T-cell (primary cell): ENCODE measurements at places on chromosomes 12 and 14.

DNA sequence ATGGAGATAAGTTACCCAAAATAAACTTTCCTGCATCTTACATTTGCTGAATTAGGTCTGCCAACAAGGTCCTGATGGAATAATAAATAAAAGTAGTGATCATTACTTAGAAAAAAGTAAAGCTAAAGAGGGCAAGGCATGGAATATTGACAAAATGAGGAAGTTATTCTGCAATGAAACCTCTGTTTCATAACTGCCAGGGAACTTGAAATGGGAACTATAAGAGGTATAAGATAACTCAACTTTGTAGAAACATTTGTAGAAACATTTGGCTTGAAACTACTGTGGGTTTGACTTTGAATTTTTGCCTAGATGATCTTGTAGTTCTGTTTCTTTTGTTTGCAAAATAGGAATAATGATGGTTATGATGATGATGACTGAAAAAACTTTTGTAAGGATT, 18.7 kb upstream of the YBX3 start:
- DNase-seq = no peak

GRCh38 chr12:109710205-109710746, 3.3 kb upstream of the FAM222A start:
- no peak for DNase-seq

DNA sequence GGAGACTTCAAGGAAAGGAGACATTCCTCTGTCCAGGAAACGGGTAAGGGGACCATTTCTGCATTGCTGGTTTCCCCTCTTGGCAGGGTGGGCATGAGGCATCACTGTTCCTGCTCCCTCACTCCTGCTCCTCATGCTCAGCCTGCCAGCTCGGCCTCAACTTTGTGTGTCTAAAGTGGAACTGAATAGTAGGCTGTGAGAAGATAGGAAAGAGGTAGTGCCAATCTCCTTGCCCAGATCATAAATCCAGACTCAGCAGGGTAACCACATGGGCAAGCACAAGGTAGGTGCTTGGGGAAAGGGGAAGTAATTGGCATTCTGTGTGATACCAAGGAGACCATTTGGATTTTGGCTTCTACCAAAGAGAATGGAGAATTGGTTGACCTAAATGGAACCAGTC, 2.6 kb downstream of the LTB4R start:
- no peak for DNase-seq

- DNase-seq = no peak
These were observed 210.9 kb downstream of the EXOC5 start for GRCh38 chr14:57057803-57058202.

DNA sequence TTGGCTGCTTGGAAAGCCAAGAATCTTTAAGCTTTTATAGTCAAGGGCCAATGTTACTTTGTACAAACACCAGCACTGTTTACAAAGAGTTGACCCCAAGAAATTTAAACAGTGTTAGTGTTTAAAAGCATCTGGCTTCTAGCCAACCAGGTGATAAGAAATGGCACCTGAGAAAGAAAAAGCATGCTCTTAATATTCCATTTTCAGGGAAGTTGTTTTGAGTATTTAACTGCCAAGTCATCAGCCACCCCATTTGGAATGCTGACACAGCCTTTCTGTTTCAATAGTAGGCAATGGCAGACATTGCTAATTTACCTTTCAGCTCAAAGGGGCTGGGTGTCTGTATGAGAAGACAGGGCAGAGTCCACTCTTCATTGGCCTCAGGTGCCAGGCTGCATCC, 3.7 kb upstream of the SLC35F4 start:
- no peak for DNase-seq

DNA sequence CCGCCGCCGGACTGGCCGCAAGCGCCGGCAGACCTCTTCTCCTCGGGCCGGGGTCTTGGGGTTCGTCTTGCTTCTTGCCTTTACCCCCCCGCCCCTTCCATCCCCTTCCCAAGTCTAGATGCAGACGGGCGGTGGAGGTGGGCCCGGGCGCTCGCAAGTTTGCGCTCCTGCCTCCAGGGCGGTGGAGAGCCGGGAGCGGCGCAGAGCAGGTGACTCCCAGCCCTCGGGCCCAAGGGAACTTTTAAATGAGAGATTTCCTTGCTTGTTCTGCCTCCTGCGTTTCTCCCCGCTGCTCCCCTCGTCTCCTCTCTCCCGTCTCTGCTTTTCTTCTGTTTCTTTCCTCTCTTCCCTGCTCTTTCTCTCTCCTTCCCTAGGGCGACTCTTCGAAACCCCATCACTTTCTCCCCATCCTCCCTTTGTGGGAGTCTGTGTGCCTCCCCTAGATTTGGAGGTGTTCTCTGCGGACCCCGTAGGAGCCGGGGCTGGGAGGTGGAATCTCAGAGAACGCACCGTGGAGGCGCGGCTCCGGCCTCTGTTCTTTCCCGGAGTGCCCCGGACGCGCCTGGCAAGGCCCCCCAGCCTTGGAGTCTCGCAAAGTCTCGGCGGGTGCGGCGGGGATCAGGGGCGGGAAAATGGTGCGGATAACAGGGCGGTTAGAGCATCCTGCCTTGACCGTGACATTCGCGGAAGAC, 114.7 kb upstream of the MYL2 start:
- no peak for DNase-seq

DNA sequence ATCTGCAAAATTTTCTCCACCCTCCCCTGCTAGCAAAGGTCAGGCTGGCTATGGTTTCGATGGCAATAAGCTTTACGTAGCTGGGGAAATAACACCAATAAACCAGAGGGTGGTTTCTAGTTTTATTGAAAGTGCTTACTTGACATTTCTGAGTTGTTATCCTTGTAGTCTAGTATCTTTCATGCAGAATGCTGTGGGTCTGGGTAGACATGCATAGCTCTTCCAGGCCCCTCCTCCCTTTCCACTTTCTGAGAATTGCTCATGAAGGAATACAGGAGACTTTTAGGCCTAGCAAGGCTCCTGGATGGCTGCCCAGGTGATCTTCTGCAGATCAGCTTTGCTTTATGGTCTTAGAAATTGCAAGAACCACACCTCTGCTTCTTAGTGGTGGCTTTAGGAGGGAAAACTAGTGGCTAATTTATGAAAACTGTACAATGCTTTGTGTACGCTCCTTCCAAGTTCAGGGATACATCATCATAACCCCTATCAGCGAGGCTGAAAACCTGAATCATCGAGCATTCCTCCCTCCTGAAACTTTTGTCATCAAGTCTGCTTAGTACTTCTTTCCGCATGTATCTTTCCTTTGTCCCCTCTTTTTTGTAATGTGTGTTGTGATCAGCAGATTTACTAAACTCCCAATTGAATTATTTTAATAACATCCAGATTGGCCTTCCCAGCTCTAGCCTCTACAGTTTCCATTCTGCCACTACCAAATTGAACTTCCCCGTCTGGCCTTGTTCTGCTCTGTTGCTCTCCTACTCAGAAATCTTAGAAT, 473.0 kb downstream of the RAD51B start:
- DNase-seq = no peak

DNA sequence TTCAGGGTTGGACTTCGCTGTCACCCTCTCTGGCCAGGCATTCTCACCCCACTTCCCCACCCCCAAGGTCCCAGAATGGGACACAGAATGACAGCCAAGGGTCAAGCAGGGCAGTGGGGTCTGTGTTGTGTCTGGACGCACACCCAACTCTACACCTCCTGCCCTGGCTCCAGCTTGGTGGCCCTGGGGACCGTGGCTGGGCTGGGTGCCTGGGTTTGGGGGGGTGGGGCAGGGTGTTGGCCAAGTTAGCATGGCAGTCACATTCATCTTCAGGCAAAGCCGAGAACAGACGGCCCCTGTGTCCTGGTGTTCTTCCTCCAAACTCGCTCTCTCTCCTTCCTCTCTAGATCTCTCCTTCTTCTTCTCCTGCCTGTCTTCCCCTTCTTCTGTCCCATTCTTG, 5.6 kb downstream of the LRP1 start:
- DNase-seq = no peak

GRCh38 chr12:19148860-19149259, 19.3 kb downstream of the PLEKHA5 start:
- no peak for DNase-seq

GRCh38 chr14:102893452-102893851, 29.0 kb upstream of the AMN start:
- DNase-seq = no peak

DNA sequence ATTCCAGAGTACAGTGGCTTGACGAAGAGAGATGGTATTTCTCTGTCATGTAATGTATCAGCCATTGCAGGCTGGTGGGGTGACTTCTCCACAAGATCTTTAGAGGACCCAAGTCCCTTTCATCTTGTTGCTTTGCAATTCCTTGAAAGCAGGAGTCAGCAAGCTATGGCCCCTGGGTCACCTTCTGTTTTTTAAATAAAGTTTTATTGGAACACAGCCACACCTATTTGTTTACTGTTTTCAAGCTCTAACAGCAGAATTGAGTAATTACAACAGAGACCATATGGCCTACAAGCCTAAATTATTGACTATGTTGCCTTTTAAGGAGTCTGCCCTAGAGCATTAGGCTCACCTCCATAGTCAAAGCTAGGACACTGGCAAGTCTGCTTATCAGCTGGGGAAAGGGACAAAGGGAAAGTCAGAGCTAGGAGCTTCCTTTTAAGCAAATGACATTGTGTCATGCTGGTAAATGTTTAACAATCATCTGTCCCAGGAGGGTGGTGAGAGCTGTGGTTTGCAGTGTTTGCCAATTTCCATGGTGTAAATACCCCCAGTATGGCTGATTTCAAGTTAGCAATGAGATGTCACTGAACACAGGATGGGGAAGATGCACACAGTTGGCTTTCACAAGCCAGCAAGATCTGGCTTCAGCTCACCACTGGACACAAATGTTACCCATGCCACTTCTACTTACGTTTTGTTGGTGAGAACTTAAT, 87.7 kb upstream of the PWP1 start:
- DNase-seq = no peak

DNA sequence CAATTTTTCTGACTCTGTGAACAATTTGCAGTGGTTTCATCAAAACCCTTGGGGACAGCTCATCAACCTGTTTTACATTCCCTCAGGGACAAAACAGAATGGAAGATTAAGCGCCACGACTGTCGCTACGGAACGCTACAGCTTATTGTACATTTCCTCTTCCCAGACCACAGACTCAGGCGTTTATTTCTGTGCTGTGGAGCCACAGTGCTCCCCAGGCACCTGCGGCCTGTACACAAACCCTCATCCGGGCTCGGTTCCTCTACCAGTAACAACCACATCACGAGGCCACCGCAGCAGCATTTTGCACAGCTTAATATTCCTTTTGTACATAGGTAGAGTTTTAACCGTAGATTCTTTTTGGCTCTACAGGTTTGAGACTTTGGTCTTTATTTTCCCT, 397.4 kb upstream of the OR4E1 start:
- peak; percentile 56 for DNase-seq

DNA sequence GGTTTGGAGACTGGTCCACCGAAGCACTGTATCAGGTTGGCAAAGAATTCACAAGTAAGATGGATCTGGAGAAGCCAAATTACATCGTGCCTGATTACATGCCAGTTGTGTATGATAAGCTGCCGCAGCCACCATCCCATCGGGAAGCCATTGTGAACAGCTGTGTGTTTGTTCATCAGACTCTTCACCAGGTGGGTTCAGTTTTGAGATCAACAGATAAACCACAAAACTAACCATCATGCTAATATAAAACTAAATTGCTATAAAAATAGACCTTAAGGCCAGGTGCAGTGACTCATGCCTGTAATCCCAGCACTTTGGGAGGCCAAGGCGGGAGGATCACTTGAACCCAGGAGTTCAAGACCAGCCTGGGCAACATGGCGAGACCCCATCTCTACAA, 58.9 kb downstream of the HSP90AA1 start:
- DNase-seq = no peak

DNA sequence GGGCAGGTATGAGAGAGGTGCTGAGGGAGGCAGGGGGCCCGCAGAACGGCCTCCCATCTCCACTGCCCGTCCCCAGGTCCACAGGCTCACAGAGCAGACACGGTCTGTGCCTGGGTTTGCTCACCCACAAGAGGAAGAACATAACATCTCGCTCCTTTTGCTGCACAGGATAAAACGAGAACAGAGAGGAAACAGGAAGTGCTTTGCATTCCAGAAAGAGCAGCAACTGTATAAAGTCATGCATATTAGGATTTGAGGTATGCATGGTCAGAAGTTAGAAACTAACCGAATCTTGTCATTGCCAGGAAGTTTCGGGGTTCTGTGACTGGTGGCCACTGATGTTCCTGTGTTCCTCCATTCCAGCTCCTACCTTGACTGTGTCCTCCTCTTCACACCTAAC, 25.0 kb downstream of the NTF3 start:
- DNase-seq = no peak

DNA sequence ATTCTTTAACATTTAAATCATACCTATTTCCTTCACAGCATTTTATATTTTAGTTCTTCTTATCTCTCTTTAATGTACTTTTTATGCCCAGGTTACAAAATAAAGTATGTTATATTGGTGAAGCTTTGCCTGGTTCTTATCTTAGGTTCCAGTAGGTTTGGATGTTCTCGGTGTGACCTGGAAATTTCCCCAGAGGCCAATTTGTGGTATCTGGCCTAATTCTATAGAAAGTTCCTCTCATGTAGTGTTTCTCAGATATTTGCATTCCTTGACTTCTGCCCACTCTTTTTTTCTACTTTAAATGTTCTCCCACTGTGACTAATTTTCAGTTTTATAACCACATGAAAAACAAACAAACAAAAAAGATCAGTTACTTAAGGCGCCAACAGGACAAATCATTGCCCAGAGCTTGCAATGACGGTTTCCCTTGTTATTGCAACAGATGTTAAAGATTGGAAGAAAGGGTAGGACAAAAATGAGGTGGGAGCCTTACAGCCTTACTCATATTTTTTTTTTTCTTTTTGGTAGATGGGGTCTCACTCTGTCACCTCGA, 41.2 kb upstream of the PPM1H start:
- no peak for DNase-seq

GRCh38 chr12:88448337-88448915, 131.8 kb downstream of the KITLG start:
- no peak for DNase-seq

DNA sequence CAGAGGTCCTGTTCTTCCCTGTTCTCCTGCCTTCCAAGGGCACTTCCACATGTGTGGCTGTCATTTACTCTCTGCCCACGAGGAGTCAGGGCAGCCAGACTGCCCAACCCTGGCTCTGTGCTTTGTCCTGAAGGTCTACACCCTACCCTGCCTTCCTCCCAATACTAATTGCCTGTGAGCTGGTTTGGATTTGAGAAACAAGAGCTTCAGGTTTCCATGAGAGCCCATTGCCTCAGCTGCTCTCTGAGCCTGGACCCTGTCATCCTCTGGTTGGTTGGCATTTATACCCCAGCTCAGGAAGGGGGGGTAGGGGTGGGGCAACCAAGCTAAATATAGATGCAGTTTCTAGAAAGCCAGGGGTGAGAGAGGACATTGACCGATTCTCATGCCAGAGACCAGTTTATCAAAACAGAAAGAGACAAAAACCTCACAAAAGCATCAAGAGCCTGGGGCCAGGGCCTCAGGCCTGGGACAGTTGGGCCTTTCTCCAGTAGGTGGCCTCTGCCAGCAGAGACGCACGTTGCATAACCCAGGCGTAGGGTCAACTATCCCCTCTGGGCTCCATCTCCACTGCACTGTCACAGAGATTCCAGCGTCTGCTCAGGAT, 34.5 kb downstream of the VDR start:
- no peak for DNase-seq

GRCh38 chr12:9064815-9065606, 50.7 kb downstream of the A2M start:
- DNase-seq = no peak
